Activated naive CD4-positive, alpha-beta T cell treated with anti-CD3 and anti-CD28 coated beads for 36 hours (primary cell): ENCODE measurements at places on chromosomes 1 and 21. TPM values are rescaled to one million over a fixed set of nuclear protein-coding genes. Genes with fewer than 3 reads are reported as not detected.

- DNase-seq, result no peak
Observed at GRCh38 chr1:63810936-63811469, 37.2 kb downstream of the ROR1 start.

DNA sequence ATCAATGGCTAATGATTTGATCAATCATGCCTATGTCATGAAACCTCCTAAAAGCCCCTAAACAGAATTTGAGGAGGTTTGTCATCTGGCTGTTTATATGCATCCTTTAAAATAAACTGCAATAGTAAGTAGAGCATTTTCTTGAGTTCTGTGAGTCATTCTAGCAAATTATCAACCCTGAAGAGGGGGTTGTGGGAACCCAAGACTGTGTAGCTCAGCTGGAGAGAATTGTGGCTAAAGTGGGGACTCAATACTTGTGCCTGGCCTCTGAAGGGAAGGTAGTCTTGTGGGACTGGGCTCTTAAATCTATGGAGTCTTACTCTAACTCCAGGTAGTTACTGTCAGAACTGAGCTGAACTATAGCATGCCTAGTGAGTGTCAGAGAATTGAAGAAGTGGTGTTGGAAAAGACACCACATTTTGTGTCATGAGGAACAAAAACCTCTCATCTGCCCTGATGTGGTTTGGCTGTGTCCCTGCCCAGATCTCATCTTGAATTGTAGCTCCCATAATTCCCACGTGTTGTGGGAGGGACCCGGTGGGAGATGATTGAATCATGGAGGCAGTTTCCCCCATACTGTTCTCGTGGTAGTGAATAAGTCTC, 402.4 kb downstream of the USH2A start:
- DNase-seq, result no peak

- DNase-seq, result no peak
Observed at GRCh38 chr21:33424214-33424613, 21.0 kb downstream of the IFNGR2 start.

Gene CIART
- 1.0 TPM for total RNA-seq
